ENCODE measurements at places on chromosomes 7 and 10.

GRCh38 chr7:69108097-69108496 lies 490.2 kb upstream of the AUTS2 start:
- DNase-seq: no peak

GRCh38 chr10:60942788-60943315 lies 1.1 kb downstream of the RHOBTB1 start:
- peak; percentile 4 for DNase-seq

DNA sequence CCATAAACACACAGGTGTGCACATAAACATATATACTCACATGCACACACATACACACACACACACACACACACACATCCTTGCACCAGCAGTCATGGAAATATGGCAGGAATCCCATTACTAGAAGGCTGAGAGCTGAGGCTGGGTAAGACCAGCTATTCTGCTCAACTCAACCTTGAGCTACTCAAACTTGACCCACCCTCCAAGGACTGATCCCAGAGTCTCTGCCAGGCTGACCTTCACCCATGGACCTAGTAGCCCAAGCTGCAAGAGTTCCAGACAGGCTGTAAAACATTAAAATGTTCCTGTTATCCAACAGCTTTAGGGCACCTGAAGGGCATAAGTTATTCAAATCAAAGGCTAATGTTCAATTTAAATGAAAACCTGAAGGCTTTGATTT lies 134.6 kb downstream of the FRMD4A start:
- DNase-seq: no peak

GRCh38 chr7:108581655-108582491 lies 12.2 kb downstream of the DNAJB9 start:
- DNase-seq: no peak

GRCh38 chr10:78687626-78688025 lies 381.1 kb upstream of the ZMIZ1 start:
- DNase-seq: no peak

DNA sequence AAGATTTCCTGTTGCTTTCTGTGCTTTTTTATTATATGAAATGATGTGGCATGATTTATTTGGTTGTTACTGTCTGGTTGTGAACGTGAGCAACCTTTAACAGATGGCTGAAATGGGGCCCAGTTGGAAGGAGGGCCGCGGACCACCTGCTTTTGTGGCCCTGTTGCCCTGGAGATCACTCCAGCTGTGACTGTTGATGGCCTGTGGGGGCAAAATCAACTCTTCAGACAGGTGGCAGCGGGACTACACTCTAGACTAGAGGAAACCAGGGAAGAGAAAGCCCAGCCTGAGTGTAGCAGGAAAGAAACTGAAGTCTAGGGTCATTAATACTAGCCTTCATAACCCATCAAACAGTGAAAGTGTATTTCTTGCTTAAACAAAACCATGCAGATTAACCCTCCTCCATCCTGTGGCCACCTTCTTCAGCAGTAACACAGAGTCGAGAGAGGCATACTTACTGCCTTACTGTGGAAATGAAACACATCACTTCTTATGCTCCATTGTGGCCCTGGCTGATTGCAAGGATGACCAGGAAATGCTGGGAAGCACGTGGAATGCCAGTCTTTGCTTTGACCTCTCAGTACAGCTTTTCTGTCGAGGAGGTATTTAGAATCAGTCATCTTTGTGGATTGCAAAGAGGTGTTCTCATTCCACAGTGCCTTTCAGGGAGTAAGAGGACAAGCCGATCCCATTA lies 80.5 kb downstream of the CCNY start:
- no peak for DNase-seq

DNA sequence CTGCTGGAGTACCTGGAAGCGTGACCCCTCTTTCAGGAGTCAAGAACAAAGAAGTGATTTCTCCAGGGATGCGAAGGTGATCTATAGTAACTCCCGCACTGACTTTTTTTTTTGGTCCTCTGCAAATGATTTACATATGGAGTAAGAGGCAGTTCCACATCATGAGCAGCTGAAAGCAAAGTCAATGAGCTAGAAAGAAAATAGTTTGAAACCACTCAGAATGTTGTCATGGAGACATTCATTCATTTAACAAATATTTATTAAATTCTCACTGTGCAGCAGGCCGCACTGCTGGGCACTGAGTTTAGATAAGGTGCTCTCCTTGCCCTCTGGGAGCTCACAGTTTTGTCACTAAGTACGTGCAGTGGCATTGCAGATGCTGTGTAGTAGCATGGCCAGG lies 206.7 kb downstream of the CAMK1D start:
- DNase-seq: no peak

DNA sequence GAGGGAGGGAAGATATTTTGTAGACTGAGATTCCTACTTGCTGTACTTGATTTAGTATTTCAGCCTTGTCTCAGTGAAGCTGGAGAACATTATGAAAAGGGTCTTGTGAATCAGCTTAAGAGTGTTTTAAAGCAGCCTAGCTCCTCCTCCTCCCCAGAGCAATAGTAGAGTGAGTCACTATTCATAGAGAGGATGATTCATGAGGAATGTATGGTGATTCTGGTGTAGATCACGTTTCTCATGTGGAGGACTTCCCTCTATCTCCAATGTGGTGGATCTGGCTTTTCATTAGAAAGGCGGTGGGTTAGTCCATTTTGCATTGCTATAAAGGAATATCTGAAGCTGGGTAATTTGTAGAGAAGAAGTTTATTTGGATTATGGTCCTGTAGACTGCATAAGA lies 340.1 kb upstream of the CHRM2 start:
- DNase-seq: no peak

DNA sequence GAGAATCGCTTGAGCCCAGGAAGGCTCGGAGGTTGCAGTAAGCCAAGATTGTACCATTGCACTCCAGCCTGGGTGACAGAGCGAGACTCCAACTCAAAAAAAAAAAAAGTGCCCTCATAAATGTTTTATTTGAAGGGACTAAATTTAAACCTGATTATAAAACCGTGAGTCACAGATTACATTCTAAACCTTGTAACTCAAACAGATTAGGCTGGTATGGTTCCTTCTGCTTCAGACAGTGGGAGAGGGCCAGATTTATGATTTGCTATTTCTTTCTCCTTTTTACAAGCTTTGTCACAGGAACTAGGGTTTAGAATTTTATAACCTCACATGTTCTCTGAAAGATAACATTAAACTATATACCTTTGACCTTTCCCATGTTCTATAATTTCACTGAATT lies 801.2 kb upstream of the ZWINT start:
- no peak for DNase-seq

GRCh38 chr10:123011987-123012386 lies 3.2 kb downstream of the ACADSB start:
- DNase-seq: no peak

- DNase-seq: no peak
Measured at GRCh38 chr10:1558906-1559305, 178.4 kb downstream of the ADARB2 start.

DNA sequence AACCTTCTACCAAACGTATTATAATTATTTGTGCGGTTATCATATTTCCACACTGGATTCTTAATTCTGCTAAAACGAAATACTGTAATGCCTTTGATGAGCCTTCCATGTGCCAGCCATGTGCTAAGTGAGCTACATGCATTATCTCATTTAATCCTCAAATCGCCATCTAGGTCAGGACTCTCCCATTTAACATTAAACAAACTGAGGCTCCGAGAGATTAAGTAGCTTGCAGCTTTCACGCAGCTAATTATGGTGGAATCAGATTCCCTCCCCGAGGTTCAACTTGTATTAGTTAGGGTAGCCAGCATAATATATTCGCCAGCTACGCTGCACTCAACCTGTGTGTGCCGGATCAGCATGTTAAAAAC lies 798 bp upstream of the TSPAN33 start:
- no peak for DNase-seq

DNA sequence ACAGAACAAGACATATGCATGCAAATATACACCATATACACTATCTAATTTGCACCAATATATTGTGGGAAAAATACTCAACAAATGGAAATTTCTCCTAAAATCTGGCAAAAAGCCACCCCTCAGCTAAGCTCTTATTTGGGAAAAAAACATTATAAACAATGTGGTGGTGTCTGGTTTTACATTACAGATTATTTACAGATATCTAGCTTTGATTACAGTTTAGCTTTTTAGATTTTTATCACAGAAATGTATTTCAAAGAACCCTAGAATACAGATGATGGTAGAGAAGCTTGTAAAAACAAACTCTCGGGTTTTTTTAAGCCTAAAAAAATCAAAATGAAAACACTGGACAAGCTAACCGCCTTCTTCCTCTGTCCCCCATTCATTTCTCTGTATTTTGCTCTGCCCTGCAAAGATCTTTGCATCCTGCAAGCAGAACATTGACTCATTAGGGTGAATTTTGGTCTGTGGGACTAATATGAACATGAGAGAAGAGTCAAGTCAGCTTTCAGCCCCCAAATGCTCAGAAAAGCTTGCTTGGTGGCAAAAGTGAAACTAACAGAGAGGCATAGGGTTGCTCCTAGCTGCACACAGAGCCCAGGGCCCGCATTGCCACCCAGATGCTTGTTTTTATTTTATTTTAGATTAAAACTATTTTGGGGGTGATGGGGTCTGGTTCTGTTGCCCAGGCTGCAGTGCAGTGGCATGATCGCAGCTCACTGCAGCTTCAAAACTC lies 88.8 kb upstream of the LYZL1 start:
- DNase-seq: no peak

GRCh38 chr10:121797490-121797889 lies 130.3 kb downstream of the ATE1 start:
- DNase-seq: no peak

GRCh38 chr10:82378146-82378545 lies 503.2 kb downstream of the NRG3 start:
- peak; percentile 20 for DNase-seq

DNA sequence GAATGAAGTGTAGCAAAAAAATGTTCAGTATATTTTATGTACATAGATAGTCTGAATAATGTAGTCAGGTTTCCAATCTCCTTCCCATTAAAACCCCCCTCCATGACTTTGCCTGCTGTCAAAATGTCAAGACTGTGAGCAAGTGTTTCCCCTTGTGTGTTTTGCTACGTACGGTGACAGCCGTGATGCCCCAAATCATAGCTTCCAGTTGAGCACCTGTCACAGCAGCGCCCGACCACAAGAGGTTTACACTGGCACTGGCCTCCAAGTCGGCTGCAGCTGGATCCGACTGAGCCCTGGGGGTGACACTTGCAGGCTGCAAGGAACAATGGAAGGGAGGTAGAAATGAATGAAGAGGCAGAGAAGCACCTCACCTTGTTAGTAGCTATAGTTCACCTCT lies 62.3 kb downstream of the LAMB4 start:
- DNase-seq: no peak

DNA sequence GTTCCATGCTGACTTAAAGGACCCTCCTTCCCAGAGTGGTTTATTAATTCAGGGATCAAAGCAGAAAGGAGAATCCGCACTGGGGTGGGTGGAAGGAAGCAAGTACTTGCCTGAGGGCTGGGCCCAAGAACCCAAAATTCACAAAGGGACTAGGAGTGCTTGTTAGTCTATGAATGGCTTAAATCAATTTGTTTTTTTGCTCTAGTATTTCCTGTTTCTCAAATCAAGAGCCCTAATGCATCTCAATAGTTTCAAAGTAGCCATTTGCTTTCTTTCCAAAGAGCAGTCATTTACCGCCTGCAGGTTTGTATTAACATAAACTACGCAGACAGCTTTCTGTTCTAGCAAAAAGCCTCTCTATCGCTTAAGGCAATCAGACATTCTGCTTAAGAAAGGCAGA lies 44.2 kb upstream of the SLC35G1 start:
- no peak for DNase-seq

GRCh38 chr10:46787321-46787615 lies 124.0 kb upstream of the PTPN20 start:
- no peak for DNase-seq

DNA sequence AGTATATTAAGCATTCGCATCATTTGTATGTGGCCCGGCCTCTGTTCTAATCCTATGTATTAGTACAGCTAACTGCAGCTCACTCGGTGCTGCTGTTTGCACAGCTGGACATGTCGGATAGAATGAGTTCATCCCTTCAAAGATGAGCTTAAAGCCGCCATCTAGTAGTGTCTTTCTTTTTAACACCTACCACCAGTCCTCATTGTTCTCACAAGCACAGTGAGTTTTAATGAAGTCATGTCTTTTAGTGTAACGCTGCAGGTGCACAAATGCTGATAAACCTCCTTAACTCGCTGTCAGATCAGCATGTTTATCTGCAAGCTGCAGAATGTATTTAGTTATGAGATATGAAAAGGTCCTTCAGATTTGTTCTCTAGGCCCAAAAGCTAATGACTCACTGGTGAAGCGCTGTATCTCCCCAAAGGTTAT lies 247.5 kb downstream of the MTERF1 start:
- no peak for DNase-seq

DNA sequence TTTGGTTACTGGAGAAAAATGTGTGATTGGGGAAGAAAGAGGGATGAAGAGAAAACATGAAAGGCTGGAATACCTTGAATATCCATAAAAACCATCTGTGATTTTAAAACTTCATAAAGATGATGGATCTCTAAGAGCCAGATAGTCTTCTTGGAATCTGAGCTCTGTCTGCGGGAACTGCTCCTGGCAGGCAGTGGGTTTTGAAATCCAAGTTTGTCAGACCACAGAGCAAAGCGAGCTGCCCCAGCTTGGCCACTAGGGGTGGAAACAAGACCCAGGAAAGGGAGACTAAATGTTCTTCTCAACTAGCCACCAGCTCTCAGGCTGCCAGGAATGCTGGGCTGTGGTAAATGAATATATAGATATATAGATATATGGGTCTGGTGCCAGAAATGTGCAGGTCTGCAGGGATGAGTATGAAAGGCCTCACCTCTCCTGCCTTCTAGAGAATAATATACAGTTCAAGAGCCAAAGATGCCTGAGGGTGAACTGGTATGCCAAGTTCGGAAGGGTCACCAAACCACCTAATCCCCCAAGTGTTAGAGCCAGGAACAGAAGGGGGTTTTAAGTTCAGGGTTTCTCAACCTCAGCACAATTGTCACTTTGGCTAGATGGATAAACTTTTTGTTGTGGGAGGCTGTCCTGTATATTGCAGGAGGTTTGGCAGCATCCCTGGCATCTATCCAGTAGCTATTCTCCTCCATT lies 208.8 kb downstream of the KCNMA1 start:
- DNase-seq: no peak

GRCh38 chr7:30157204-30157603 lies 22.4 kb downstream of the MTURN start:
- no peak for DNase-seq

DNA sequence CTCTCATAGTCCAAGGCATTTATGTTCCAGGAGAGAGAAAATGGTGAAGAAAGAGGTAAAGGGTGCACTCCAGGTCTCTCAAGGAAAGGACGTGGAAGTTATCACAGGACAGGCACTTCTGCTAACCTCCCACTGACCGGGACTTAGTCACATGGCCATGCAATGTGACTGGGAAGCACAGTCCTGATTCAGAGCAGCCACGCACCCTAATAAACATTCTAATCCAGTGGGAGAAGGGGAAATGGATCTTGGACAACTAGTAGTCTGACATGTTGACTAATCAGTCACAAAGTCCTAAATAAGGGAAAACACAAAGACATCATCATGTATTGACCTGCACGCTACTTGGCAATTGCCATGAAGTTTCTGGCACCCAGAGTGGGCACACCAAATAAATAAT lies 417.5 kb upstream of the ZMIZ1 start:
- no peak for DNase-seq

DNA sequence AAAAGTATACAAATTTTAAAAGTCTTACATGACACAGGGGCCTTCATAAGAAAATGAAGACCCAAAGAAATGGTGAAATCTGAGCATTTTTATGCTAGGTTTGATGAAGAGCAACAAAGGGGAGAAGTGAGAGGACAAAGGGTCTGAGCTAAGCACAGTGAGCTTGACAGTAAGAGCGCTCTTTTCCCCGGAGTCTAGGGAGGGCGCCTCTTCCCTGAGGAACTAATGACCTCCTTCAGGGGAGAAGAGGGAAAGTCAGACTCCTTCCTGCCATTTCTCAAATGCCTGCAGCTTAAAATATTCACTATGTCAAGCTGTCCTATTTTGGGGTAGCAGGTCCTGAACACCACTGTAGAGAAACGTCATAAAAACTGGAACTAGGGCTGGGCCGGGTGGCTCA lies 18.1 kb upstream of the PAXIP1 start:
- DNase-seq: no peak

Data from thoracic aorta (tissue), 2 donors.